Left ventricle myocardium superior (tissue), 1 donor: ENCODE measurements at places on chromosomes 16 and 17. TPM values are rescaled to one million over a fixed set of nuclear protein-coding genes. Genes with fewer than 3 reads are reported as not detected.

The SDR42E2 gene
- total RNA-seq = not detected

The CA4 gene
- 17.0 TPM for total RNA-seq

The DNAI2 gene
- not detected for total RNA-seq

The CES3 gene
- total RNA-seq = 1.6 TPM

The PRSS36 gene
- total RNA-seq = 2.7 TPM

The AXIN2 gene
- total RNA-seq = 17.2 TPM
